ENCODE measurements at places on chromosomes 16 and 17. TPM values are rescaled to one million over a fixed set of nuclear protein-coding genes. Genes with fewer than 3 reads are reported as not detected.

DNA sequence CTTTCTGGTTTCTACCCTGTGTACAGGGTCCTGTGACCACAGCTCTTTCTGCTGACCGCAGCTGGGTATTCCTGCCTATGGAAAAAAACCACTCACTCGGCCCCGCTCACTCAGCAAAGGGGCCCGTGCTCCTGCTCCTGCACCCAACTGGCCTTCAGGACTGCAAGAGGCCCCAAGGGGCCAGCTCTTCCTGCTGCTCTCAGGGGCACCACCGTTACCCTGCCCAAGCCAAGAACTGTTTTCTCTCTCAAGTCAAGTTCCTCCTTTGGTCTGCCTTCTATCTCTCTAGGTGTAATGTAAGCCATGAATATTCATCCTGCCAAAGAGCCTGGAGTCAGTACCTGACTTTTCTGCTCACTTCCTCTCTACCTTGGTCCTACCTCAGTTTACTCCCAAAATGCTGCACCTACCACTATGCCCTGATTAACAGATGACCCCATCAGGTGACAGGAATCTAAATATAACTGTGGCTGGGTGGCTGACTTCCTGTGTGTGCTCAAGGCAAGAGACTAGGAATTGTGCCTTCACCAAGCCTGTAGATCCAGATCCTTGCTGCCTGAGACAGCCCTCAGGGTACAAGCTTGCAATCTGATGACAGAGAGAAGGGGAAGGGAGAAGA lies 20.4 kb upstream of the SCIMP start:
- no peak for DNase-seq

DNA sequence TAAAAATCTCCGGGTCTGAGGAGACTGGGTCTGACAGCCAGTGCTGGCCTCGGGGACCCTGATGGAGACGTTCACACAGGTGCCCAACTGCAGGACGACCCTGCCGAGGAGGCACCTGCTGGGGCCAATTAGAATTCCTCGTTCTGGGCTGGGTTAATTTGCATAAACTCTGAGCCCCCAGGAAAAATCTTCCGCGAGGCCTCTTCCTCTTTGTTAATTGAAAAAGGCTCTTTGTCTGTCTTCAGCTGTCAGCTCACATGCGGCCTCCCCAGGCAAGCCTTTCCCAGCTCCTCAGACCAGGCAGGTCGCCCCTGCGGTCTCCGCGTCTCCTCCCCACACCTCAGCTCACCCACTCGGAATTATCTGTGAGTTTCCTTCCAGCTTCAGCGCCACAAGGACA lies 400.2 kb downstream of the SEC14L1 start:
- DNase-seq, result no peak

GRCh38 chr17:39621523-39622379 lies 5.0 kb upstream of the PPP1R1B start:
- DNase-seq, result peak; percentile 96

DNA sequence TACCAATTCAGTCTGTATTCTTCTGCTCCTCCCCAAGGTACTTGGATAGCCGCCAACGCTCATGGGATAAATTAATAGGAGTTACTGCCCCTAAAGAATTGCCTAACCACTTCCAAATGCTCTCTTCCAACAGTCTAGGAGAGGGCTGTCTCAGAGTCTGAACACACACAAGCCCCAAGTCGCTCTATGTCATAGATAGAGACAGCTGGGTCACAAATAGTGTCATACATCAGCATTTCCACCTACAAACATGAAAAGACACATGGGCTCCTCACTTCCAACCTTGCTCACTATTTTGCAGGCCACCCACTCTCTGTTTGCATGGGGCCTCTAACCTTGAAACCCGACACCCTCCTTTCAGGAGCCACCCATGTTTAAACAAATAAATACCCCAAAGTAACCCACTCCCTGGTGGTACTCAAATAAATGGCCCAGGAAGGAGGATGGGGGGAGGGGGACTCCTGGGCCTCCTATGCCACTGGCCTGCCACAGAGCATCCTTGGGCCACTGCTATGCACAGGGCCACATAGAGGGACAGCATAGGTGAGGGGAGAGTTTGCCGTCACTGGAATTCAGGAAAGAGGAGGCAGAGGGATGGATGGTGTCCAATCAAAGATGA lies 265.9 kb downstream of the SOX9 start:
- no peak for DNase-seq

The HOXB5 gene
- total RNA-seq, result 1.8 TPM

All from tibial nerve (tissue), 4 donors.